ENCODE measurements at places on chromosomes 11 and 22. TPM values are rescaled to one million over a fixed set of nuclear protein-coding genes. Genes with fewer than 3 reads are reported as not detected.

SLC7A4 gene
- 0.09 TPM for total RNA-seq

MRGPRE gene
- total RNA-seq = not detected

PITPNM1 gene
- 24.0 TPM for total RNA-seq

FXYD6 gene
- total RNA-seq = 0.98 TPM

PGA5 gene
- total RNA-seq = not detected

IRAG1 gene
- total RNA-seq = 17.6 TPM

SMCO4 gene
- total RNA-seq = 6.7 TPM

NXPE1 gene
- not detected for total RNA-seq

KCNJ5 gene
- not detected for total RNA-seq

CRY2 gene
- 19.6 TPM for total RNA-seq

OR8G1 gene
- total RNA-seq = not detected

EFEMP2 gene
- total RNA-seq = 57.3 TPM

P4HA3 gene
- total RNA-seq = 4.4 TPM

VPREB1 gene
- not detected for total RNA-seq

SCUBE2 gene
- 1.1 TPM for total RNA-seq

CSF2RB gene
- total RNA-seq = 0.98 TPM

SAA4 gene
- 0.27 TPM for total RNA-seq

CAVIN3 gene
- total RNA-seq = 323 TPM

INPP5J gene
- under 0.01 TPM for total RNA-seq

PCNX3 gene
- 21.8 TPM for total RNA-seq

P2RY2 gene
- 0.18 TPM for total RNA-seq

ENTHD1 gene
- not detected for total RNA-seq

RAB1B gene
- 85.1 TPM for total RNA-seq

LMNTD2 gene
- not detected for total RNA-seq

PLAAT5 gene
- total RNA-seq = 0.18 TPM

RFPL1 gene
- total RNA-seq = not detected

TNNI2 gene
- not detected for total RNA-seq

MIAT gene
- 0.72 TPM for total RNA-seq

CALCA gene
- not detected for total RNA-seq

XKR3 gene
- total RNA-seq = not detected

INCENP gene
- 47.5 TPM for total RNA-seq

TMEM191C gene
- total RNA-seq = 0.08 TPM

OR4D5 gene
- not detected for total RNA-seq

CARD18 gene
- not detected for total RNA-seq

LRRC74B gene
- total RNA-seq = not detected

OR52B4 gene
- total RNA-seq = not detected

GPHA2 gene
- not detected for total RNA-seq

BAIAP2L2 gene
- total RNA-seq = 3.2 TPM

CFAP300 gene
- total RNA-seq = 12.7 TPM

SLC5A12 gene
- total RNA-seq = 0.09 TPM

PTDSS2 gene
- 51.6 TPM for total RNA-seq

CDC42BPG gene
- total RNA-seq = 0.08 TPM

Data from fibroblast of the aortic adventitia (primary cell).